ENCODE measurements at places on chromosomes 4 and X.

DNA sequence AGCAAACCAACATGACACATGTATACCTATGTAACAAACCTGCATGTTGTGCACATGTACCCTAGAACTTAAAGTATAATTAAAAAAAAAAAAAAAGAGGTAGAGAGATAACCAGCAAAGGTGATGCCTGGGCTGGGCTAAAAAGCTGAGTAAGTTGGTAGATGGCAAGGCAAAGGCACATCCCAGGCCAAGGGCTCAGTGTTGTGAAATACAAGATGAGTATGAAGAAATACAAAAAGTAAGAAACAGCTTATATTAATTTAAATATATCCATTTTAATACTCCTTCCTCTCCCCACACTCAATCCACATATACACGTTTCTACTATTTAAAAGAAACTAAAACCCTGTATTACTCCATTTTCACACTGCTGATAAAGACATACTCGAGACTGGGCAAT is 25.8 kb downstream of the TEC start:
- DNase-seq: no peak

DNA sequence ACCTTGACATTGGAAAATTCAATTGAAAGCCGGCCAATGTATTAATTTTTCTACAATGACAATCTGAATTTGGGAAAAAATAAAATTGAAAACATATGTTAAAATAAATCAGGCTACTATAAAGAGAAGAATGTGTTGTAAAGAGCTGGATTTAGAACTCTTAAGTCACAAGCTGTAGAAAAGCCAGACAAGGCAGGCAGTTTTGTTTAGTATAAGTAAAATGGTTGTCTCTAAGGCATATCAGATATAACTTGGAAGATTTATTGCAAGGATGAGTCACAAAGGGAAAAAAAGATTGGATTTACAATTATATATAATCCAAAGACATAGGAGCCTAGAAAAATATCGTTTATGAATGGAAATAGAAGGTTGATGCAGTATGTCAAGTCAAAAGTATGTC is 549.1 kb upstream of the EPHA5 start:
- no peak for DNase-seq

- no peak for DNase-seq
These were observed 48.9 kb upstream of the IQSEC2 start for GRCh38 chrX:53330331-53330730.

GRCh38 chr4:111070390-111070789 is 447.5 kb upstream of the PITX2 start:
- no peak for DNase-seq

- DNase-seq: no peak
These were observed 315.3 kb downstream of the DMD start for GRCh38 chrX:32896088-32896487.

All from GM04504 (cell line).